ENCODE measurements at places on chromosomes 4 and X.

DNA sequence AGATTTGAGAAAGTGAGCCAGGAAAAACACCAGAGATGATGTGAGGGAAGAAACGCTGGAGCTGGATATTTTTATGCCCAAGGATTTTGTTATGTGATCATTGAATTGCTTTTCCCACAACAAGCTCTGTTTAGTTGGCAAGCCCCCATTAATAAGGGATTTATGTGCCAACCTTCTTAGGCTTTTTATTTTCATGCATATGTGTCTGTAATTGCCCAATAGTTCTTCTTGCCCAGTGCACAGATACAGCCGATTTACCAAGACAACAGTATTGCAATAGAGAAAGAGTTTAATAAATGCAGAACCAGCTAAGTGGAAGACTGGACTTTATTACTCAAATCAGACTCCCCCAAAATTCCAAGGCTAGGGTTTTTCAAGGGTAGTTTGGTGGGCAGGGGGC lies 57.7 kb downstream of the TRIM2 start:
- no peak for DNase-seq

DNA sequence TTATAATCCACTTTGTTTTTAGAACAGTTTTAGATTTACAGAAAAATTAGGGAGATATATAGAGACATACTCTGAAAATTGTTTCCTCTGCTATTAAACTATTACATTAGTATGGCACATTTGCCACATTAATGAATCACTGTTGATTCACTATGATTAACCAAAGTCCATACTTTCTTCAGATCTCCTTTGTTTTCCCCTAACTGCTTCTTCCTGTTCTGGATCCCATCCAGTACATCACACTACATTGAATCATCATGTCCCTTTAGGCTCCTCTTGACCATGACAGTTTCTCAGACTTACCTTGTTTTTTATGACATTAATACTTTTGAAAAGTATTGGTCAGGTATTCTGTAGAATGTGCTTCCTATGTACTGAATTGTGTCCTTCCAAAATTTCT lies 109.2 kb upstream of the EDNRA start:
- no peak for DNase-seq

DNA sequence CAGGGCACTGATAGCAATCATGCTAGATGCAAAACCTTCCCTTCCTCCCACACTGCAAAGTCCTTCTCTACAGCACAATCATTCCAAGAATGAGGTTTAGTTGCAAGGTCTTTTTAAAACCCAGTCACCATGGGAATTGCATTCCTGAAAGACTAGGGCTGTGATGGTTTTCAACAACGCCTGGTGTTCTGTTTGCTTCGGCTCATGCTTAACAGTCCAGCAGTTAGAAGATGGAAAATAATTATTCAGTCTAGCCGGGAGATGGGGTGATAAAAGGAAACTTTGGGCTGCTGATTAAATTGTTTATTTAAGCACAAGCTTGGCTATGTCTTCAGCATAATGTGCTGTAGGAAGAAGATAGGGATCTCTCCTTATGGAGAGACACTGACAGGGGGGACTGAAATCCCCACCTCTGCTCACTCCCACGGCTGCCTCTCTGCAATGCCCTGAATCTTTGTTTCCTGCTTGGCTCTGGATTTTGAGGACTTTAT lies 211.4 kb downstream of the MID1IP1 start:
- no peak for DNase-seq

- DNase-seq, result no peak
Observed at GRCh38 chr4:173169178-173169427, 492 bp downstream of the GALNT7 start.

- DNase-seq, result no peak
Observed at GRCh38 chrX:139811942-139812629, 104.1 kb upstream of the MCF2 start.

DNA sequence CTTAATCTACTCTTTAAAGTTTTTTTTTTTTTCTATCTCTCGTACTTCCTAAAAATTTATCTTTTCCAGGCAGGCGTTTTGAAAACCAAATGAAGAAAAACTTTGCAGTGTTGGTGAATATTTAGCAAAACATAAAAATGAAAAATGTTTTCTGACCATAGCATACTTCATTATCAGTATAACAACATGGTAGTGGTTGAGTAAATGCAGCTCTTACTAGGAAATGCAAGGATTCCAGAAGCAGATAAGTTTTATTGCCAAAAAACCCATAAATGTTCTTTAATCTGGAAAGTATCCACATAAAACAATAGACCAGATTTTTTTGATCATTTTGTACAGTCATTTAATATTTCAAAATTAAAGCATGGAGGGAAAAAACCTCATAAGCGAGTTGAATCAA lies 136.9 kb upstream of the GUCY1A1 start:
- DNase-seq, result no peak

- DNase-seq, result no peak
Observed at GRCh38 chr4:176504118-176504517, 184.4 kb downstream of the SPCS3 start.

DNA sequence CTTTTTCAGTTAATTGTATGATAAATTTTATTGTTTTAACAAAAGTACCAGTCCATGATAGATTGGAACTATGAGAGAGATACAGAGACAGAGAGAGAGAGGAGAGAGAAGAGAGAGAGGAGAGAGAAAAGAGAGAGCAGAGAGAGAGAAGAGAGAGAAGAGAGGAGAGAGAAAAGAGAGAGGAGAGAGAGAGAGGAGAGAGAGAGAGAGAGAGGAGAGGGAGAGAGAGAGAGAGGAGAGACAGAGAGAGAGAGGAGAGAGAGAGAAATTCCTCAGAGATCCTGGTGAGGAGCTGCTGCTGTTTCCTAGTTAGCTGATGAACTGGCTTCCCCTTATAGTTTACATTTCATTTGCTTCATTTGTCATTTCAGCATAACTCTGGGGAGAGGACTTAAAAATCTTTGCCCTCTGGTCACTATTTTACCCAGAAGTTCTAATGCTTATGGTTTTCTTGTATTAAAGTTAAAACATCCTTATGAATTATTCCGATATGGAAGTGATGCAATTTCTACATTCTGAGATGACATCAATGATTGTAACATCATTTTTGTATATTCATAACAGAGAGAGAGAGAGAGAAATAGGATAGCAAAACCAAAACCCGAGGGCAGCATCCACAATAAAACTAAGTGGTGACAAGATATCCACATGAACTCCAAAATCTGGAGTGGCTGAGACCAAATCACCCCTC lies 10.8 kb downstream of the CTAG1A start:
- no peak for DNase-seq

DNA sequence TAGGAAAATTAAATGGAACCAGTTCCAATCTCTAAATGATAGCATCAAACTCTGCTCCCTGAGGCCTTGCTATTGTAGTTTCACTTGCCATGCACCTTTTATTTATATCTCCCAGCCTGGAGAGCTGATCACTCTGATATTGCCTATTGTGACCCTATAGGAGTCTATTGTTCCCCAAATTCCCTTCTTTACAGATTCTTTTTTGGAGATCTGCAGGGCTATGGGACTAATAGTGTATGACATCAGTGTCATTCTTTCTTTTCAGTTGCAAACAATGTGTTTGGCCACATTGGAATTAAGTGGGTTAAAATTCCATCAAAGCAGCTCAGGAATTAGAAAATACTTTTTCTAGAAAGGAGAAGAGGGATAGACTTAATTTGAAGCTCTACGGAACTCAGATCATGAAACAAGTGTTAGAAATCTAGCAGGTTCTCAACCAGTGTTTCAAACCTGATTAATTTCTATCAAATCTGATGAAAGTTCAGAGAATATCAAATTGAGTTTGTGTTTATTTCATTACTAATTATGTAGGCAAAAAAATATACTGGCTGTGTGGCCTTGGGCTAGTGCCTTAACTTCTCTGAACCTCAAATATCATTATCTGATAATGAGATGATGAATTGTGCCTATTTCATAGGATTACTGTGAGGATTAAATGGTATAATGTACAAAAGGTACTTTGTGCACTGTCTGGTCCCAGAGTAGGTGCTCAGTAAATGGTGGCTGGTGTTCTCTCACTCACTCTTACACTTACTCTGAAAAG lies 71.4 kb downstream of the COL4A6 start:
- DNase-seq, result no peak

DNA sequence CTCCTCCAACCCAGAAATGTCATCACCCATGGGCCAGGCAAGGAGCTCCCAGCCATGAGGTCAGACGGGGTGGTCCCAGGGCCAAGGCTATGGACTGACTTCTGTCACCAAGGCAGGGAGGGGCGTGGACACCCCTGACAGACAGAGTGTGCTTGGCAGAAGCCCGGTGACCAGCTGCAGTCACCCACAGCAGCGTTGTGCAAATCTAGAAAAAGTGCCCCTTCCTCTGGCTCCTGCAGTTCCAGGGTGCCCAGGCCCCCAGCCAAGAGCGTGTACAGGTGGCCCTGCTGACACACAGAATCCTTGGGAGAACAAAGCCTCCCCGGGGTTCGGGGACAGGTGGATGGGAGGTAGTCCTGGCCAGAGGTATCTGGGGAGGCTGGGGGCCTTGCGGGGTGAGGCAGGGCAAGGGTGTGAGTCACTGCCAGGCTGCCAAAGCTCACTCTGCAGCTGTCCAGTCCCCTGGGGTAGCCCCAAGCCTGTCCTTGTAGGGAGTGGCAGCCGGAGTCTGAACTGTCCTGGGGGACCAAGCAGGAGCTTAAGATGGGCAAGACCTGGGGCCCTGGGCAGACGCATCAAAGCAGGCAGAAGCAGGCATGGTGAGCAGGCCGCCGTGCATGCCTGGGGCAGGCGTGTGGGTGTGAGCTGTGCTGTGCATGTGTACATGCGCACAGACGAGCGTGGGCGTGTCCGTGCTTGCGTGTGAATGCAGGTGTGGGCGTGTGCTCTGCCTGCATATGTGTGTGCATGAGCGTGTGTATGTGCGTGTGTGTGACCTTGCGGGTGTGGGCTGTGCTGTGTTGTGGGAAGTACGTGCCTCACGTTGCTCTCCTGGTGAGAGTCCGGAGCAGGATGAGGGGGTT lies 3.3 kb downstream of the MYL5 start:
- DNase-seq, result no peak

GRCh38 chr4:121582296-121582695 lies 114.5 kb downstream of the ANXA5 start:
- DNase-seq, result no peak

- DNase-seq, result no peak
Observed at GRCh38 chr4:84857296-84857695, 109.2 kb downstream of the WDFY3 start.

DNA sequence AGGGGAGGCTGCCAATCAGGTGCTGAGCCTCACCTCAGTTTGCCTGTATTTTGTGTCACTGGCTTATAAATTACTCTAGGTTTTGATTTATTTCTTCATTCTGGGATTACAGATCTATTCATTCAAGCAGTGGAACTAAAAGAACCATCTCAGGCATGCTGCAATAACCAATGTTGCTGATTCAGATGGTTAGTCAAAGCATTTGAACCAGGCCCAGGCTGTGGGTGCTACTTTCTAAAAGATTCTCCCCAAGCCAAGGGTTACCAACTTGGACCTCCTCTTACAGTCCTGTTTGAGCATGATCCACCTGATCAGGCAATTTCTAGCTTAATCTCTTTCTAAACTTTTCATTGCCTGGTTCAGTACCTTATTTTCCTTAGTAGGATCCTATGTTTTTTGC lies 67.2 kb downstream of the TMEM131L start:
- DNase-seq, result no peak

DNA sequence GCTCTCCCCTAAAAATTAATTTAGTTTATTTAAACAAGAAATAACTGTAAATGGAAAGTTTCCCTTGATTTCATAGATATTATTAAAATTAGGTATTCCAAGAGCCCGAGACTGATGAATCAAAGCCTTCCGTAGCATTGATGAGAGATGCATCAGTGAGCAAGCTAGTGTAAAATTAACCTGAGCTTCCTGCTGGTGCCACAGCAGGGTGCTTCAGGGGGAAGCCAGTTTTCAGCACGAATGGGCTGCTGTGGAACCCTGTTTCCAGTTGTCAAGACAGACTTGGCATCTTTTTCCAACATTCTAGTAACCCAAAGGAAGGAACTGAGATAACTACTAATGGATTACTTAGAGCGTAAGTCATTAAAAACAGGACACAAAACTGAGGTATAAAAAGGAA lies 221.7 kb downstream of the RBMX2 start:
- DNase-seq, result no peak

- DNase-seq, result no peak
Observed at GRCh38 chrX:11434607-11435006, 141.4 kb downstream of the AMELX start.
